ENCODE measurements at places on chromosomes 2 and 18.

GRCh38 chr2:140586379-140586778 lies 1544.4 kb downstream of the LRP1B start:
- no peak for DNase-seq

DNA sequence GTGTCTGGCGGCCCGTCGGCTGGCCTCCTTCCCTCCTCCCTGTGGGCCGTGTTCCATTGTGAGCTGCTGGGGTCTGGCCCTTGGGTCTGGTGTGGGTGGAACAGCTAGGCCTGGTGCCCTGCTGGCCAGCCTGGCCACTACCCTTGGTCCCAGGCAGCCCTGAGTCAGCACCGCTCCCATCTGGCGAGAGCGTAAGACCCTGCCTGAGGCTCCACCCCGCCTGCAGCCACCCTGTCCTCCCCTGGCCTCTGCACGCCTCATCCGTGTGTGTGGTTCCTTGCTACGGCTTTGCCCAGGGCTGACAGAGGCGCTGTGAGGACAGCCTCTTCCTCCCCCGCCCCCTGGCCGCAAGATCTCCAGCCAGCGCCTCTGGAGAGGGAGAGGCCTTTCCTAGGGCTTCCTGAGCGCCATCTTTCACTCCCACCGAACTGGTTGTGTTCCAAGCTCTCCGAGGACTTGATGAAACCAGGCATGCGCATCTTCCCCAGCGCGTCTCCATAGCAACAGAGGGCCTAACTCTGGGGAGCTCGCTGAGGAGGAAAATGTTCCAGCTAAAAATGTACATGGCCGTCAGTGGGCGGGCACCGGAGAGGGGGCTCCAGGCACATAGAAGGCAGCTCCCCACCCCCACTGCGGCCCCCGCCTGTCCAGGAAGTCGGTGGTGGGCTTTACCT lies 83.0 kb downstream of the STPG4 start:
- no peak for DNase-seq

- DNase-seq, result no peak
These were observed 36.3 kb downstream of the ACVR1 start for GRCh38 chr2:157839822-157840221.

GRCh38 chr18:45738660-45739059 lies 14.7 kb downstream of the SLC14A1 start:
- DNase-seq, result no peak

DNA sequence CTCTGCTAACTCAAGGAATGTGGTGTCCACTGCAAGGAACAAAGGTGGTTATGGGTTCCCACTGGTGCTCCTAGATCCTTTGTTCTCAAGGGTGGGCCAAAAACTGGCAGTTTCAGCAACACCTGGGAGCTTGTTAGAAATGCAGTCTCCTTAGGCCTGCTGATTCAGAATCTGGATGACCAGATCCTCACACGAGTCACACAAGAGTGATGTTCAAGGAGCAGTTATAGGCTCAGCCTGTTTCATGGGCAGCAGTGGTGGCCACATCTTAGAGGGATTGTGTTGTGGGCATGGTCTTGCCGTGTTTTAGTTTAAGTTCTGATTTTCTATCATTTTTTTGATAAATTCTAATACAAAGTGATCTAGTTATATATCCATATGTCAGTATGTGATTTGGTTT lies 28.7 kb upstream of the MGAT5 start:
- no peak for DNase-seq

GRCh38 chr2:22079583-22079982 lies 955.8 kb downstream of the TDRD15 start:
- no peak for DNase-seq

Data from activated CD4-positive, alpha-beta memory T cell treated with anti-CD3 and anti-CD28 coated beads, Interleukin-2, amount 10 ng/mL, durations not matched to agents 7 days and 5 days (primary cell).